ENCODE measurements at places on chromosomes 4 and X.

- no peak for DNase-seq
These were observed 22.0 kb downstream of the CTSO start for GRCh38 chr4:155931634-155932033.

- no peak for DNase-seq
These were observed 68.2 kb downstream of the FUNDC1 start for GRCh38 chrX:44474410-44474809.

DNA sequence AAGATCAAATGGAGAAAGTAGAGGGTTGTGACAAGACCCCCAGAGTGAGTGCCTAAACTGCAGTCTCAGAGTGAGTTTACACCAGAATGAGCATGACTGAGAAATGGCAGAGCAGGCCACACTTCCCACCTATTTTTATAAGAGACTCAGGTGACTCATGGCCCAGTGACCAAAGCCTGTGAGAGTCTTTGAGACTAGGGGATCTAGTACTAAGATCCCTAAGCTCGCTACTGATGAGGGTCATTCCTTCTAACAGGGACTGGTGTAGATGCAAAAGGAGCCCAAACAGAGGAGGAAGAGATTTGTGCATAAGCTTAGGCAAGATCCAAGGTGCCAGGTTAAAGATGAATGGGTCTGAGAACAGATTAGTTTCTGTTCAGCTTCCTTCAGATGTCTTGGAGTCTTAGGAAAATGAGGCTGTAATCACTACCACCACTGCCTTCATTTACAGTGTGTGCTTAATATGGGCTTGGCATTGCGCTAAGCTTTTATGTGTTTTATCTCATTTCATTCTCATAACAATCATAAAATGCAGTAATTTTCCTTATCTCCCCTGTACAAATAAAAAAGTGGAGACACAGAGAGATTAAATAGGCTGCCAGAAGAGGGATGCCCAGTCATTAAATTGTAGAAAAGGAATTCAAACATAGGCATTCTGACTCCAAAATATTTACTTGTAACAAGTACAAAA is 62.8 kb downstream of the RWDD4 start:
- DNase-seq: no peak

DNA sequence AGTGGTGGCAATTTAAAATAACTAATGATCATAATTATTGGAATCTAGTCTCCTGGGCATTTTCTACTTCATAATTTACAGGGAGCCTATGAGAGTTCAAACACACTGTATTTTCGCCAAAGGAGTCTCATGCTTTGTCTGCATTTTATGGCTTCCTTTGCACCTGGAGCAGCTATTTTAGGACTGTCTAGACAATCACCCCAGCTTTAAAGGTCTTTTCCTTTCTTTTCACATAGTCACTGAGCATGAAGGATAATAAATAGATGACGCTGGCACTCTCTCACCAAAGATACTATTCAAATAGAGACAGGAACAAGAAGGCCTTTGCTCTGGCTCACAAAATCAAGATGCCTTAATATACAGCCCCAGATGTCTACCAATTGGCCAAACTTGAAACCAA is 43.0 kb downstream of the AMELX start:
- DNase-seq: no peak

GRCh38 chr4:10673817-10674369 is 10.7 kb downstream of the CLNK start:
- no peak for DNase-seq

DNA sequence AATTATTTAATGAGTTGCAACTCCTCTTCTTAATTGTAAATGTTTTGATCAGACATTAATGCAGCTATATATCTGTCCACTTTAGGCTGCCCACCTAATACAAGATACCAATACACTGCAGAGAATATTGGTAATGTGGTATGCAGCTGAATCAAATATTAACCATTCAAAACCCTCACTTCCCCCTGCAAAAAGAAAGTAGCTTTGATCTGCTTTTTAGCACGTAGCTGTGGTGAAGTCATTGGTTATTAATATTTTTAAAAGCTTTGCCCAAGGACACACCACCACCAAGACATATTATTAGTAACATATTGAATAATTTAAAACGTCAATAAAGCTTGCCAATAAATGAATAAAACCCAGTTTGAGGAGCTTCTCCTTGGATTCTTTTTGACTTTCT is 28.6 kb upstream of the CYP2U1 start:
- no peak for DNase-seq

DNA sequence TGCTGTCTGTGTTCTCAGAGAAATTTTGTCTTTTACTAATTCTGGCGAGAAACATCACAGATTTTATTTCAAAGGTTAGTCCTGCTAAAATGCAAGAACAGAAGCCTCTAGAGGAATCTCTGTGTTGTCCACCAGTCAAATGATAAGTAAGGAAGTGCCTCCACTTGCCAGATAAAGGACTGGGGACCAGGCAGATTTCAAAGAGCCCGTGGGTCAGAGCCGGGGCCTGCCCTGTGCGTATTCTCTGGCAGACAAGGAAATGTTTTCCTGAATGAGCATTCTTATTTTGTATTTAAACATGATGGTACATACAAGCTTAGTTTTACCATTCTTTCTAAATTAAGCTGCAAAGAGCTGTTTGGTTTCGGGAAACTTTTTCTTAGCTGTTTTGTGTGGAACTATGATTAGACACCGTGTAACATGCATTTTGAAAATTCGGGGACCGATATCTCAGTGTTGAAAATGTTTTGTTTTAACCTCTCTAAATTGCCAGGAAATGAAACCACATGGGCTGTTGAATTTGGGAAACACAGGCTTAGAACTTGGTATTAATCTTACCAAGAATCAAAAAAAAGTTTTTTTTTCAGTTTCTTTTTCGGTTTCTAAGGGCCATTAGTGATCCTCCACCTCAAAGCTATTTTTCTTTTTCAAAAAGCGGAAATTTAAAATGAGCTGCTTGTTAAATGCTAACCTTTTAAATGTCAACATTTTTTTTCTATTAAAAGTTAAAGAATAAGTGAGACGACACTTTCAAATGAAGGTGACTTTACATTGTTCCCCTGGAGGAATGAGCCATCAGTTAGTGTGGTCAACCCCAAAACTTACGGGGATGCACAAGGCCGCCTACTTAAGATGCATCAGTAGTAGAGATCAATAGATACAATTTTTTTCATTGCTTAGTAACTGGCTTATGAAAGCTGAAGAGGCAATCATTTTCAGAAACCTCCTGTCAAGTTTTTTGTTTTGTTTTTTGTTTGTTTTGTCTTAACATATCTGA is 89.6 kb upstream of the MTM1 start:
- no peak for DNase-seq

- DNase-seq: no peak
These were observed 167.6 kb upstream of the ARSJ start for GRCh38 chr4:114146947-114147618.

DNA sequence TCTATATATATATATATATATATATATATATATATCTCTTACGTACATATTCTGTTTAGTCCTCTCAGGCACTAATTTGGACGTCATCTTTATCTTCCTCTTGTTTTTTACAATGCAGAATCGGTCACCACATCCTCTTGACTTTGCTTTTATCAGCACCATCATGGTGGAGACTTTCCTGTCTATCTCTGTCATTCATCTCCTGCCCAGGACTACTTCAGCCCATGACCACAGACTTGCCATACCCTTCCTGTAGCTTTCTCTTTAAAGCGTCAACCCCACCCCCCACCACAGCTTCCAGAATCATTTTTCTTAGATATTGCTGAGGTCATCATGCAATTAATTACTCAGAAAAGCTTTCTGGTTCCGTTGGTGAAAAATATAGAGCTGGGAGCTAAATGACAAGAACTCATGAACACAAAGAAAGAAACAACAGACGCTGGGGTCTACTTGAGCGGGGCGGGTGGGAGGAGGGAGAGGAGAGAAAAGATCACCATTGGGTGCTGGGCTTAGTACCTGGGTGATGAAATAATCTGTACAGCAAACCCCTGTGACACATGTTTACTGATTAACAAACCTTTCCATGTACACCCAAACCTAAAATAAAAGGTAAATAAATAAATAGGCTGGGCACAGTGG is 30.5 kb upstream of the PRKX start:
- no peak for DNase-seq

DNA sequence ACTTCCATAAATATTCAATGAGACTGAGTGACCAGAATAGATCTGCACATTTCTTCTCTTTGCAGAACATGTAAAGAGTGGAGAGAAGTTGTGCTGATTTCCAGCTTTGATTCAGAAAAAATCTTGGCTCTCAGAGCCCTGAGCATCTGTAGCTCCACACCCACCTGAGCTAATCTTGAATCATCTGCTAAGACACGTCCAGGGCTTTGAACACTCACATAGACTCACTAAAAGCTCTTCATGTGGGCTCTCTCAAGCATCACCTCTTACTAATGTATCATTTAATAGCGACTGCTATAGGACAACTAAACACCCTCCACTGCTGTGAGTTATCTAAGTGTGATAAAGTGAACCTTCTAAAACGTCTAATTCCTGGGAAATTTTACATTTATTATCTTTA is 147.7 kb upstream of the GRIA3 start:
- no peak for DNase-seq

GRCh38 chr4:94068753-94069719 is 138.6 kb upstream of the SMARCAD1 start:
- DNase-seq: peak; percentile 39

GRCh38 chr4:124433500-124433899 is 279.0 kb downstream of the ANKRD50 start:
- DNase-seq: no peak

- DNase-seq: no peak
These were observed 24.9 kb downstream of the APLN start for GRCh38 chrX:129629837-129630236.

DNA sequence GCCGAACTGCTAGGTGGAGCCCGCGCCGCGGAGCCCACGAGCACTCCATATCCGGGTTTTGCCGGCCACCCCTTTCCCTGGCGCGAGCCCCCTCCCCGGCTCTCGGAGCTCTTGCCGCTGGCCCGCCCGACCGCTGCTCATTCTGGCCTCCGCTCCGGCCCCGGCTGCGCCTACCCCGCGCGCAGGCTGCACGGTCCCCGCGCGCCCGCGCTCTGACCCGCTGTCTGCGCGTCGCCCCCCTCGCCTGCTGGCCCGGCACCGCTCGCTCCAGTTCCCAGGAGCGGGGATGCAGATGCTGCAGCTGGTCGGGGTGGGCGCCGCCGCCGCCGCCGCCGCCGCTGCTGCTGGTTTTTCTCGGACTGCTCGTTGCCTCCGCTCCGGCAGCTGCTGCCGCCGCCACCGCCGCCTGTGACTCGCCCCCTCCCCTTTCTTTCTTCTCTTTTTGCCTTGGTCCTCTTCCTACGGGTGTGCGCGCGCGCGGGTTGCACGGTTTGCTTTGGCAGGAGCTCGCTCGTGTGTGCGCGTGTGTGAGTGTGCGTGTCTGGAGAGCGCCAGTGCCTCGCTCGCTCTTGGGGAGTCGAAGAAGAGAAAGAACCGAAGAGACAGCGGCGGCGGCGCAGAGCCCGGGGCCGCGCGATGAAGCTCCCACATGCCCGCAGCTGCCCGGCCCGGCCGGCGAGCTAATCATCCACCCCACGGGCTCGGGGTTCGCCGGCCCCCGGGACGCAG is at the start of gene ADGRL3:
Gene ADGRL3, plus strand, starts transcription at position 140 of the 729 bp plus-strand sequence.
- DNase-seq: peak; percentile 94

DNA sequence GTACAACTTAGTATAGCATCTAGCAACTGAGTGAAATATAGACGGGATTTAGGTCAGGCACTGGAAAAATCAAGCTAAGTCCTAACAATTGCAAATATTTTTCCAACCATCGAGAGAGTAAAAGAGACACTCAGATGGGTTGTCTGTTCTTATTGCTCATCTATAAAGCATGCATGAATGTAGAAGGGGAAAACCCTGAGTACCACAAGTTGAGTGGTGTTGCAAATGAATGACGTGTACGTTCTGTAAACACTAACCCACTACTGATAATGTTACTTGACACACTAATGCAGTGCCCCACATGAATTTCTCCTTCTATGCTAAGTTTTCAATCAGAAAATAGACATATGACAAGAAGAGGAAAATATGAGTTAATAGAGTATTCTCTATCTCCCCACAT is 211.2 kb downstream of the COX18 start:
- DNase-seq: no peak

DNA sequence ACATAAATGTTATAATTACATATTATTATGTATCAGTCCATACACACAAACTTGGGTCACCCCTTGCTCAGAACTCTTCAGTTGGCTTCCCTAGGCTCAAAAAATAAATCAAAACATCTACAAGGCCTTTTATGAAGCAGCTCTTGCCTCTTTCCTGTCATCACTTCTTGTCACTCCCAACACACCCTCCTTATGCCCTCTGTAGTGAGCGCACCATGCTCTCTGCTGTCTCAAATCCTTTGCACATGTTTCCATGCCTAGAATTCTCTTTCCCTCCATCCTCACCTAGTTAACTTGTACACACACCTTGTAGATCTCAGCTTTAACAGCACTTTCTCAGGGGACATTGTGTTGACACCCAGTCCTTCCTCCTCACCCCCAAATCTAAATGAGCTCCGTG is 53.0 kb downstream of the ATP8A1 start:
- no peak for DNase-seq

- no peak for DNase-seq
These were observed 76.2 kb upstream of the DDX3X start for GRCh38 chrX:41257801-41258200.

- DNase-seq: no peak
These were observed 29.7 kb downstream of the OFD1 start for GRCh38 chrX:13764281-13764680.

- no peak for DNase-seq
These were observed 35.4 kb upstream of the TMSB15B start for GRCh38 chrX:103927030-103927429.

- DNase-seq: no peak
These were observed 181.7 kb upstream of the TBC1D9 start for GRCh38 chr4:140937866-140938265.

- DNase-seq: peak; percentile 24
These were observed 84.8 kb upstream of the TFDP3 start for GRCh38 chrX:133302775-133303445.

DNA sequence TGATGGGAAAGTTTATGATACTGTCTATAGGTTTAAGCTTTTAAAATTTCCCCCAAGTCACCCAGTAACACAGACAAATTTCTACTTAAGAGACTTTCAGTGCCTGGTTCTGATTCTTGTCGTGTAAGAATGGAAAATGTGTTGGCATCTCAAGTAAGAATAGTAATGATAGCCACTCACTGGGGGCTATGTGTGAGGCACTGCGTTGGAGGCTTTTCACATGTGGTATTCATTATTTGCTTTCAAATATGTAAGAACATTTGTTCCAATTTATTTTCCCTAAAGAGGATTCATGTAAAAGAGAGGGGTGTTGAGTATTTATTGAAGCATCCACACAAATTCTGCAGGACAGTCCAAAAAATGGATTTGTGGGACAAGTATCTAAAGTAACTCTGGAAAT is 143.6 kb downstream of the FNIP2 start:
- no peak for DNase-seq

GRCh38 chr4:77232653-77233052 is 75.6 kb downstream of the CCNG2 start:
- peak; percentile 56 for DNase-seq

Measured in mesendoderm (in vitro differentiated cells).